ENCODE measurements at places on chromosomes 6 and 20.

DNA sequence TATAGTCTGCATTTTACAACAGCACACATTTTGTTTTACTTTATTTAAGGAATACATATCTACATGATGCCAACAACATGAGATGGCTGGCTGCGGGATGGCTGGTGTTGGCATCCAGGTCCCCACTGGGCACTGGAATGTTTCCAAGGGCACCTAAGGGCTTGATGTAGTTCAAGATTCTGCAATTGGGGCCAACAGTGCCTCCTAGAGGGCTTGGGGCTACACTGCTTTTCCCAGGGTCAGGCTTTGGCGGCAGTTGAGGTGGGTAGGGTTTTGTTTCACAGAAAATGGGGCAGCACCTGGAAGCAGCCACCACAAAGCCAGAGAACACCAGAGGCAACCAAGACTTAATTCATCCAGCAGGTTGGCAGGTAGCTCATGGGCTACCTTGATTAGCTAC lies 202.2 kb upstream of the PRND start:
- DNase-seq, result no peak

DNA sequence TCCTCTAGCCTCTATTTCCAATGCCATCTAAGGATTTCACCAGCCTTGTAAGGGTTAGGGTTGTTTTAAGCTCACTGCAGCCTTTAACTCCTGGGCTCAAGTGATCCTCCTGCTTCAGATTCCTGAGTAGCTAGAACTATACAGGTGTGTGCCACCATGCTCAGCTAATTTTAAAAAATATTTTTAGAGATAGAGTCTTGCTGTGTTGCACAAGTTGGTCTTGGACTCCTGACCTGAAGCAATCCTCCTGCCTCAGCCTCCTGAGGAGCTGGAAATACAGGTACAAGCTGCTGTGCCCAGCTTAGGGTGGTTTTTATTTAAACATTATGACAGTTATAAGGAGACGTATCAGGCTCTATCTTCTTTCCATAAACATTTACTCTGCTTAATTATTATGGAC lies 26.5 kb downstream of the ANKRD6 start:
- DNase-seq, result no peak

DNA sequence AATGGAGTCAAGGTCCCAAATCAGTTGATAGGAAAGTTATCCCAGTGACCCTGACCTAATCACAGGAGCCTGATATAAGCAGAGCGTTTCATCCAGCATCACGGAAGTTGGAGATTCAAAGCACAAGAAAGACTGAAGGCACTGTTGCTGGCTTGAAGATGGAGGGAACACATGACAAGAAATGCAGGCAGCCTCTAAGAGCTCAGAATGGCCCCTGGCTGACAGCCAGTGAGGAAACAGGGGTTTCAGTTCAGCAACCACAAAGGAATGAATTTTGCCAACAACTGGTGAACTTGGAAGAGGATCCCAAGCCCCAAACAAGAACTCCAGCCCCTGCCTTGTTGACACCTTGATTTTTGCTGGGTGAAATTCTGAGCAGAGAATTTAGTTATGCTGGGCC lies 778.5 kb downstream of the MAFB start:
- DNase-seq, result peak; percentile 9

DNA sequence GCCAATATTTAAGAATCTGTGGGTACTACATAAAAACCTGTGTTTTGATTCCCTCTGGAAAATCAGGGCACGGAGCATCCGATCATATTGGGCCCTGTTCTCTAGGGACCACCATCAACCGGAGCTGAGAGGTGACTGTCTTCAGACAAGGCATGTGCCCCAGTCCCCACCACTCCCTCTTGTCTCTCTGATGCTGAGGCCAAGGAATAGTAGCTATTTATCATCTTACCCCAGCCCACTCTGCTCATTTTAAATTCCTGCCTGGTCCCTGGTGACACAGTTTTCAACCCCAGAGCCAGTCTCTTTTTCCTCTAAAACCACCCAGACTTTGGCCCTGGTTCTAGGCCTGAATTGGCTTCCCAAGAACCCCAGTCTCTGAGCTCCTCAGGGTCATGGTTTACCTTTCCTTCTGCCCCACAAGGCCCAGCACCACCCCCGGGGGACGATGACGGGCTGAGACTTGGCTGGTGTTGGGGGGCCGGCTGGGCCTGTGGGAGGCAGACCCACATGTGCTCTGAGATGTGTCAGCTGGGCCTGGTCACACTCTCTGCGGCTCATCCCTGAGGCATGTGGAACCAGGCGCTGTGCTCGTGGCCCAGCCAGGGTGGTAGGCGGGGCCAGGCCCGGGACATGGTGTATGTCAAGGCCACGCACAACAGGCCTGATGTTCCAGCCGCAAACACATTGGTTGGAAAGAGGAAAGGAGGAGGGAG lies 114.4 kb downstream of the CEBPB start:
- peak; percentile 95 for DNase-seq

GRCh38 chr20:20259533-20259932 lies 108.4 kb upstream of the INSM1 start:
- peak; percentile 5 for DNase-seq

- DNase-seq, result no peak
Observed at GRCh38 chr6:22106451-22106850, 190.4 kb downstream of the PRL start.

DNA sequence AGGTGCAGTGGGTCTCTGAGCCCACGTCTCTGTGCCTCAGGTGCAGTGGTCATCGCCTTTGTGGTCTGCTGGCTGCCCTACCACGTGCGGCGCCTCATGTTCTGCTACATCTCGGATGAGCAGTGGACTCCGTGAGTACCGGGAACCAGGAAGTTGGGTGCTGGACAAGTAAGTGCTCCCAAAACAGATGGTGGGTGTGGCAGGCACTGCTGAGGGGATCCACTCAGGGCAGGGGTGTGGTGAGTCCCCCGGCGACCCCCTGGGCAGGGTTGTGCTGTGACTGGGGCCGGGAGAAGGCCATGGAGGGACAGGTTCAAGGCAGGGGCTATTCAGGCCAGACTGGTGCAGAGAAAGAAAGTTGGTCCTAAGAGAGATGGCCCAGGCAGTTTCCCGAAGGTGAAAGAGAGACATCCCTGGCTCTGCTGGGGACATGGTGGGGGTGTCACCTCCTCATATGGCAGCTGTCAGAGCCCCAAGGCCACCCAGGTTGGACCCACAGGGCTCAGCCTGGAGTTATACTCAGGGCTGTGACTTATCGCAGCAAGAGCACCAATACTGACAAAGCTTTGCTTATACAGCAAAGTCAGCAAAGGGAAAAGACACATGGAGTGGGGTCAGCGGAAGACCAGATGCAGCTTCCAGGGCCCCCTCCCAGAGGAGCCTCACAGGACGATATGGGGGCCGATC lies 37.9 kb upstream of the MRGBP start:
- DNase-seq, result no peak

DNA sequence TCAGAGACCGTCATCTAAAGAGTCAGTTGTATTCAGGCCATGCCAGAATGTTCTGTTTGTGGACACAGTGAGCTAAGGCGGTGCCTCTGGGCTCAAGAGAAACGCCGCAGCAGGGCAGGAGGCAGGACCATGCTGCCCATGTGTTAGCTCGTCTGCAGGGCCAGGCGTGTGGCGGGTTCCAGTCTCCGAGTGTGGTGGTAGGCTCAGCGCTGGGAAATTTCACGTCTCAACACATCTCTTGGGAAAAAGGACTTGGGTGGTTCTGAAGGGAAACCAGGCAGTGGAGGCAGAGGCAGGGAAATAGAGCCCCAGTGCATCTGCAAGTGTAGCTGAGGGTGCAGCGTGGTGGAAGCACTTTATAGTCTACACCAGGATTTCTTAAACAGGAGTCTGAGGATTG lies 56.9 kb upstream of the TAGAP start:
- DNase-seq, result no peak

DNA sequence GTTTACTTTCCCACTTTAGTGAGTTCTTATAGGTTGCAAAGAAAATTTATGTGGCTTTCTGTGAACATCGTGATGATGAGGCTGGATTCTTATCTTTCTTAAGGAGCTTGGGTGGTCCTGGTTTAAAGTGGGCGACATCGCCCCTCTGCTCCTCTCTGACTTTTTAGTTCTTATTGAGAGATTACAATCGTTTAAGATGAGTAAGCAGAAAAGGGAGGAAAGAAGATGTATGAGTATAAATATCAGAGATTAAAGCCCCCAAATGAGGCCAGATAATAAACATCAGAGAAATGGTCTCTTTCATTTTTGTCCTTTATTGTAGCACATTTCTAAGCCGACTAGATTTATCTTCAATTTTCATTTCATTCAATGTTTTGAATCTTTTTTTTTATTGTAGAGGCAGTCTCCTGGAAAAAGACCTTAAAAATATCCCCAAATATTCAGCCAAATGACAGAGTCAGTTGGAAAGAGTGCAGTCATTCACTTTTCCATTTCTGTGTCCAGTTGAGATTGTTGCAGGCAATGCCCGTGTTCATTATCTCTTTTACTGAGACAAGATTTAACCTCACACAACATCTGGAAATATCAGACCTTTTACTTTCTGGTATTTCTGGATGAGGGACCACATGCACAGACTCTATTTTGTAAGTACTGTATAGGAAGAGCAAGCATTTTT lies 62.0 kb upstream of the PDE7B start:
- DNase-seq, result no peak

DNA sequence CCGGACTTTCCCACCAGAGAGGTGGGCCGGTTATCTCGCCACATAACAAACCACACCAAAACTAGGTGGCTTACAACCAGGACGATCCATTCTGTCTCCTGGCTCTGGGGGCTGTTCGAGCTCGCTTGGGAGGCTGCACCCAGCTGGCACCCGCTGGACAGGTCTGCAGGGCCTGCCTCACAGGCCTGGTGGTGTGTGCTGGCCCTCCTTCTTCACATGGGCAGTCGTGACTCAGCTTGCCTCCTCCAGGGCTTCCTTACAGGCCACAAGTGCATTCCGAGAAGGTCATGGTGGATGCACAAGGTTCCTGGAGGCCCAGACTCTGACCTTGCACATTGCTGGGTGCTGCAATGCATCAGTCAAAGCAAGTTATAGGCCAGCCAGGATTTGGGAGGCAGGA lies 34.2 kb downstream of the FOXF2 start:
- DNase-seq, result no peak

GRCh38 chr6:53645859-53646258 lies 19.7 kb downstream of the KLHL31 start:
- no peak for DNase-seq

DNA sequence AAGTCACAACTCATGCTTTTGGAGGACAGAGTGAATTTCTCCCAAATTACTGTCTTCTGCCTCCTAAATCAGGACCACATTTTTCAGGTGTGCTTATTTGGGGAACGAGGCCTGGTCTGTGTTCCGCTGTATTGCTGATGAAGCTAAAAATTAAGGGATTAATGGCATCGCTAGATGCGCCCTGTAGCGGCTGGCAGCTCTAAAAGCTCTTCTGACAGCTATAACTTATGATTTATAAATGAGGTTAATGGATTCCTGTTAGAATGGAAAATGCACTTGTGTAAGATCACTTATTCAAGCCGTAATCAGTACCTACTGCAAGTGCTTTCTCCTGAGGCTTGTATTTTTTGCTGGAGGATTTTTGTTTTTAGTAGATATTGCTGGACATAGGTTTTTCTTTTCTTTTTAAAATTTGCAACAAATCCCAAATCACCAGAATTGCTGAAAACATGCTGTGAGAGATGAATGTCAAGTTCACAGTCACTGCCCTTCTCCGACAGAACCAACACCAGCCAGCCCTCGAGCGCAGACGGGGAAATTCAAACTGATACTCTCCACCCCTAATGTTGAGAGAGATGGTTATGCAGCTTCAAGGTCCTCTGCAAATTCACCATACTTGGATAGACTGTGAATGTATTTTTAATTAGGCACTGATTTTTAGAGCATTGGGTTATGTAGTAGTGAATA lies 49.1 kb downstream of the AKAP12 start:
- DNase-seq, result no peak

DNA sequence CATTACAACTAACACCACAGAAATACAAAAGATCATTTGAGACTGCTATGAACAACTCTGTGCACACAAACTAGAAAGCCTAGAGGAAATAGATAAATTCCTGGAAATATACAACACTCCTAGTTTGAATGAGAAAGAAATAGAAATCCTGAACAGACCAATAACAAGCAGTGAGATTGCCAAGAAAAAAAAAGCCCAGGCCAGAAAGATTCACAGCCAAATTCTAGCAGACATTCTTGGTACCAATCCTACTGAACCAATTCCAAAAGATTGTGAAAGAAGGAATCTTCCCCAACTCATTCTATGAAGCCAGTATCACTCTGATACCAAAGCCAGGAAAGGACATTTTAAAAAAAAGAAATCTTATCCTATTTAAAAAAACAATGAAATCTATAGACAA lies 7.0 kb upstream of the CDK19 start:
- DNase-seq, result no peak

DNA sequence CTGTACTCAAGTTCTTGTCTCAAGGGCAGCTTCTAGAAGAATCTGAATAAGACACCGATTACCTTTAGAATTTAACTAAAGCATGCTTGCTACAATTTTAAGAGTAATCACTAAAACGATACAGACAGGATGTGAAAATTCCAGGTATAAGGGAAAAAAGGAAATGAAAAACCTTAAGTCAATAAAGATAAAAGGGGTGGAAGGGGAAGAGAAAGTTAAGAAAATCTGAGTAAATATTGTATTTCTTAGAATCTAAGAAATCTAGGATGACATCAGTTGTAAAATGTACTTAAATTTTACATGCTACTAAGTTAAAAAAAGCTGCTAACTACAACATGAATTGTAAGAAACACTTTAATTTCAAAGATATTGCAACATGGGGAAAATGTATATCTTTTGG lies 30.3 kb upstream of the MOCS1 start:
- DNase-seq, result no peak

GRCh38 chr20:20593447-20594170 lies 118.8 kb downstream of the RALGAPA2 start:
- DNase-seq, result peak; percentile 40

GRCh38 chr6:154134471-154135147 lies 95.6 kb downstream of the OPRM1 start:
- DNase-seq, result no peak

DNA sequence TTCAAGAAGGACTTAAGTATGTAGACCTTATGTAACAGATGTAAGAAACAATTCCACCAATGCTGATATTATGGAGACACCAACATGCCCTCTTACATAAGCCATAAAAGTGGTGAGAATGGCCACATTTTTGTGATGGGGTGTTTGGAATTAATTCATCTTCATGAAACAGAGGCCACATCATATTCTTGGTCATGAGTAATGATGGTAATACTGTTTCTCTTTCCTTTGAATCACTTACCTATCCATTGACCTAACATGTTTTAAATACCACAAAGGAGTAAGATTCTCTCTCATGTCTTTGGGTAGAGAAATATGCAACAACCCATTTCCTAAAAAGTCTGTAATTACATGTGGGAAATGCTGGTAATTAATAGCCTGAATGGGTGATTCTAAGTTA lies 545.4 kb upstream of the FLRT3 start:
- no peak for DNase-seq

GRCh38 chr6:29887819-29888776 lies 54.2 kb upstream of the HLA-A start:
- DNase-seq, result peak; percentile 3

GRCh38 chr20:33667245-33667675 lies 517 bp downstream of the ACTL10 start:
- no peak for DNase-seq

GRCh38 chr20:6618051-6618450 lies 149.4 kb upstream of the BMP2 start:
- DNase-seq, result no peak

GRCh38 chr6:149259753-149260152 lies 57.8 kb upstream of the TAB2 start:
- DNase-seq, result no peak

All from fibroblast of skin of back (primary cell).